ENCODE measurements at places on chromosomes 6 and 20.

DNA sequence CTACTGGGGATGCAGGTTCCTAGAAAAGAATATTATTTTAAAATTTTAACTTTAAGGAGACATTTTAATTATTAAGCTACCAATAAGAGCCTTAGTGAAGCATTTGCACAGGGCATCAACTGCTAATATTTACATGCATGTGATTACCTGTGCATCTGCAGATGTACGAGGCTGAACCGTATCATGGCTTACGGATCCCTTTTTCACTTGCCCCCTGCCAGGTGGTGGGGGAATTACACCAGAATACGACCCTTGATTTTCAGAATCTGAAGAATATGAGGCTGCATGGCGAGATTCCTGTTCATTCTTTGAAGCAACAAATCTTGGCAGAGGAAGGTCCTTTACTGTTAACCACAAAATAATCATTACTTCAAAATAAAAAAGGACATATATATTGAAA lies 42.7 kb downstream of the REPS1 start:
- no peak for DNase-seq

- DNase-seq, result no peak
These were observed 5.7 kb upstream of the TRIM40 start for GRCh38 chr6:30130179-30130679.

DNA sequence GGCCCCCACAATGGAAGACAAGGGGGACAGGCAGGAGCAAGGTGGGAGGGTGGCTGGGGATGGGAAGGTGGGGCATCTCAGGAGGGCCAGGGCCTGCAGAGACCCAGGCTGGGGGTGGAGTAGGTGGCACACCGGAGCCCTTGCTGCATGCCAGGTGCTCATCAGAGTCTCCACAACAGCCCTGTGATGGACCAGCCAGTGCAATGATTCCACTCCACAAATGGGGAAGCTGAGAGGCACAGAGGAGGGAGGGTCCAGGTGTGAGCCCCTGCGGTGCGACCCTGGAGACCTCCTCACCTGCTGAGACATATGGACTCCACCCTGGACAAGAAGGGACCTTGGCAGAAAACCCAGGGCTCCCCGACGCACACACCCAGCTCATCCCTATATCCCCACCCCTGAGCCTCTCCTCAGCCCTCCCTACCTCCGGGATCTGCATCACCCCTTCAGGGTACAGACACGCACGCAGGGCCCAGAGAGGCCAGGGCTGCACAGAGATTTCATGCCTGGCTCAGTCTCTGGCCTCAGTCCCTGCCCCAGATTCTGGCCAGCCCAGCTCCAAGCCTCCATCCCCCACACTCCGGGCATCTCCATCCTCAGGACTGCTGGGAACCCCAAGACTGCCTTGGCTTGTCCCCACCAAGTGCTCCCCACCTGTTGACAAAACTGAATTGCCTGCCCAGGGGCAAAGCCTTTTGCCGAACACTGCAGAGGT lies 7.1 kb upstream of the GRM4 start:
- DNase-seq, result no peak

DNA sequence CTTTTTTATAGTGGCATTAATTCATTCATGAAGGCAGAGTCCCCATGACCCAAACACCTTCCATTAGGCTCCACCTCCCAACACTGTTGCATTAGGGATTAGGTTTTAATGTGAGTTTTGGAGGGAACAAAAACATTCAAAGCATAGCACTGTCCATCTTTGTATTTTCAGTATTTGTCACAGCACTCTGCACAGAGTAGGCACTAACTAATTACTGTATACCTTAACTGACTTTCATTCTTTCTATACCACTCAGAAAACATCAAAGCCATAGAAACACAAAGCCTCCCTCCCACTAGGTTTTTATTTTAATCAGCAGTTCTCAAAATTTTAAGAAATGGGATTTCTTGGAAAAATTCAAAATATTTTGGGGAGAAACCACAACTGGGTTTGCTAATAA lies 21.8 kb upstream of the AHI1 start:
- no peak for DNase-seq

DNA sequence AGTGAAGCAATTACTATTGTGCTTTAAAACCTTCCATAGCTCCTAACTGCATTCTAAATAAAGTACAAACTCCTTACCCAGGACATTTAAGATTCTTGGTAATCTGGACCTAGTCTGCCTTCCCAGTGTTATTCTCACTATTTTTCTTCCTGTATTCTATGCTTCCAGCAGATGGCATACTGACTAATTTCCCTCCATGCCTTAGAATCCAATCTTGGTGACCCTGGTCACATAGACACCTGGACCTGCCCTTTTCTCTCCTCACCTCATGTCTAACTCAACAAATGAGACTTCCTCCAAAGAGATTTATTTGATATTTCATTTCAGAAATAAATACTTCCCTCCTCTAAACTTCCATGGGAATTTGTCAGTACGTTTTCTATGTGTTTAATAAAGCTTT lies 25.8 kb downstream of the ROS1 start:
- DNase-seq, result no peak

DNA sequence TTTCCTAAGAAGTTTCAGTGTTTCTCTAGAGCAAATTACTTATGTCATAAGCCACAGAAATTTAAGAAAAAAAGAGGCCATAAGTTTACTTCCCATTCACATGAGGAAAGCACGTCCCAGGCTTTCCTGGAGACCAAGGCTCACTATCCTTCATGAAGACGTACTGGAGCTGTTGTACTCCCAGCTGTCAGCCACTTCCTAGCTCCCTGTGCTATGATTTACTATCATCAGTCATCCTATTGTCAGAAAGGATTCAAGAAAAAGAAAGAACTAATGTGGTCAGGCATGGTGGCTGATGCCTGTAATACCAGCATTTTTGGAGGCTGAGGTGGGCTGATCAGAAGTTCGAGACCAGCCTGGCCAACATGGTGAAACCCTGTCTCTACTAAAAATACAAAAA lies 337.4 kb upstream of the SOX4 start:
- no peak for DNase-seq

DNA sequence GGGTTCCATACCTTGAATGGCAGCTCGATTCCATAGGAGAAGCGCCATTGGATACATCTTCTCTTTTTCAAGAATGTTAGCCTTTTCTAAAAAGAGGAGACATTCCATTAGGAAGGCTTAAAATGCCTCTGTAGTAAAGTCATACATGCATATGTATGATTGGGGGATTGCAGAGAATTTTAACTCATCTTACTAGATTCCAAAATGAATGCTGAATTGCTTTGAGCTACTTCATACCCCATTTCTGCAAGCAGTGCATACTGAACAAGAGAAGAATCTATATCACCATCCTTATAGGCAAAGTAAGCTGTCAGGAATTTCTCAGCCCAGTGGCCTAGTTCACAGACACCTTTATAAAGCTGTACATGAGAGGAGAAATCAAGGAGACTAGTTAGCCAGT lies 80.3 kb downstream of the NDUFAF5 start:
- DNase-seq, result no peak

- no peak for DNase-seq
These were observed 154.2 kb upstream of the RNF24 start for GRCh38 chr20:4169360-4170190.

DNA sequence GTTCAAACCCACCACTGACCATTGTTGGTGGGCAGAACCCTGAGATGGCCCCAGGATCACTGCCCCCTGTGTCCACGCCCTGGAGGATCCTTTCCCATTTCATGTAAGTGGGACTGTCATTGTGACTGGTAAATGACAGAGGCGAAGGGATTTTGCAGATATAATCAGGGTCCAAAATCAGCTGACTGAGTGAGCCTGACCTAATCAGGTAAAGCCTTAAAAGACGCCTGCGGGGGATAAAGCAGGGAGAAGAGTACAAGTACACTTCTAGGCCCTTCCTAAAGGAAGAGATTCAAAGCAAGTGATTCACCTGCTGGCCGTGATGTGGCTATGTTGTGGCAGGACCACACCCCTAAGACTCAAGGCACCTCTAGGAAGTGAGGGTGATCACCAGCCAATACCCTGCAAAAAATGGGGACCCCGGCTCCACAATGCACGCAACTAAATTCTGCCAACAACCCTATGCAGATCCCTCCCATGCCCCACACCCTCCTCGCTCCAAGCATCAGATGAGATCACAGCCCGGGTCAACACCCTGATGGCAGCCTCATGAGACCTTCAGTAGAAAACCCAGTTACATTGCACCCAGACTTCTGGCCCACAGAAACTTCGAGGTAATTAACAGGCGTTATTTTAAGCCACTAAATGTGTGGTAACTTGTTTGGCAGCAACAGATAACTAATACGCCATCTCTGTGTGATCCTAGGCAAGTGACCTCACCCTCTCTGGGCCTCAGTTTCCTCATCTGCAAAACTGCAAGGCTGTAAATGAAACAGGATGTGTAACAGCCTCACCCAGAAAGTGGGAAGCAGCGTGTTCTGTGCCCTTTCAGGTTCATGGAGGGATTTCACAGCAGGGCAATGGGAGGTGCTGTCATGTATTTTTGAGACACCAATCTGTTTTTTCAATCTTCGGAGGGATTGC lies 11.3 kb downstream of the PREX1 start:
- DNase-seq, result no peak

DNA sequence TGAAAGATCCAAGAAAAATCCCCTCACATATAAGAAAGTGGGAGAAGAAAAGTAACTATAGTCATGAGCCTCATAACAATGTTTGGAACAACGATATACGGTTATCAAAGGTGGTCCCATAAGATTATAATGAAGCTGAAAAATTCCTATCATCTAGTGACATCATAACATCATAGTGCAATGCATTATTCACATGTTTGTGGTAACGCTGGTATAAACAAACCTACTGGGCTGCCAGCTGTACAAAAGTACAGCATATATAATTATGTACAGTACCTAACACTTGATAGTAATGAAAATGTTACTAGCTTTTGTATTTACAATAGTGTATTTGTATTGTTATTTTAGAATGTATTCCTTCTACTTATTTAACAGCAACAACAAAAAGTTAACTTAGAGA lies 240.7 kb downstream of the RNGTT start:
- no peak for DNase-seq

DNA sequence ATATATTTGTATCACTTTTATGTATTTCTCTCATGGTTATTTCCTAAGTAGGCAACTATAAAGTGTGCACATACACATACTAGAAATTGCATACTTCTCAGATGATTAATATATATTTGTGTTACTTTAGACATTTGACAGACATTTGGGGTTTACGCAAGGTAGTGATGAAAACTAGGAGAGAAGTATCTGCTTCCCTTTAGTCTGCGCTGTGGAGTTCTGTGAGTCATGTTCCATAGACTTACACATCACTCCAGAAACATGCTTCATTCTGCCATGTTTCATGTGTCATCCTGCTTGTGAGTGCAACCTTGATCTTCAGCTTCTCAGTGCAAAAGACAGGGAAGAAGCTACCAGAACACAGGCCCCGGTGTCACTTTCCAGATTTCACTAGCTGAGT lies 200.7 kb upstream of the BMP2 start:
- no peak for DNase-seq
